ENCODE measurements at places on chromosomes 6 and 20.

- DNase-seq: no peak
Observed at GRCh38 chr6:108568551-108569305, 8.0 kb downstream of the FOXO3 start.

- DNase-seq: no peak
Observed at GRCh38 chr6:166686317-166686716, 59.3 kb upstream of the RPS6KA2 start.

DNA sequence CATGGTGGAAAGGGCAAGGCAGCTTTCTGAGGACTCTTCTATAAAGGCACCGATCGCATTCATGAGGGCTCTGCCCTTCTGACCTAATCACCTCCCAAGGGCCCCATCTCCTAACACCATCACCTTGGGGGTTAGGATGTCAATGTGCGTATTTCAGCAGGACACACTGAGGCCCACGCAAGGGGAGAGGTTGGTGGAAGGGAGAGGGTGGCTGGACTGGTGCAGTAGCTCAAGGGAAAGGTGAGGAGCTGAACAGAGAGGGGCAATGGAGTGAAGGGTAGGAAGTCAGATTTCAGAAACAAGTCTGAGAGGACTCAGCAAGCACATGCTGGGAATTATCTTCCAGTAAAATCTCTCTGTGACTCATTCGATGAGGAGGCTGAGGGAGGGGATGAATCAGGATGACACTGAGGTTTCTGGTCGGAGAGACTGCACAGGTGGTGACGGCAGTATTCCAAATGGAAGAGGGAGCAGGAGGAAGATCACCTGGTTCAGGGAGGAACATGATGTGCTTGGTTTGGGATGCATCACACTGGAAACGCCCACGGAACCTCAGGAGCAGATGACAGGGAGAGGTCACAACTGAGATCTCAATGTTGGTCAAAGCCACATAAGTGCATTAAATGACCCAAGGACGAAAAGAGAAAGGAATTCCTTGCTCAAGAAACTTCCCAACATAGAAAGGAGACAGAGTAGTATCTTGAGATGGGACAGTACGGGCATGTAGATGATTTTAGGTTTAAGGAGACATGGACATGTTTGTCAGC is 67.1 kb downstream of the TFAP2A start:
- DNase-seq: no peak

- no peak for DNase-seq
Observed at GRCh38 chr20:36465109-36466080, 75.9 kb upstream of the MYL9 start.

DNA sequence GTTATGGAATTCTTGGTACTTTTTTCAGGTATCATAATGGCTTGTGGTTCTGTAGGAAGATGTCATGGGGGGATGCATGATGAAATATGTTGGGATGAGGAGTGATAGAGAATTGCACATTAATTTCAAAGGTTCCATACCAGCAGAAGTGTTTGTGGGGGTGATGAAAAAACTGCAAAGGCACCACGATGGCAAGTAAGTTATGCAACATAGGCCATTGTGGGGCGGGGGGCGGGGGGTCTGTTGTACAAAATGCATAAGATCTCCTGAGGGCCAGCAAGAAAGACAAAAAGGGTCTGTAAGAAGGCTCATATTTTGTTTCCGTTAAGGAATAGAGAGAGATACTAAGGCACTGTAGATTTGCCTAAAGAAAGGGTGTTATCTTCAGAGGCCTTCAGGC is 26.2 kb downstream of the PLEKHG1 start:
- no peak for DNase-seq

DNA sequence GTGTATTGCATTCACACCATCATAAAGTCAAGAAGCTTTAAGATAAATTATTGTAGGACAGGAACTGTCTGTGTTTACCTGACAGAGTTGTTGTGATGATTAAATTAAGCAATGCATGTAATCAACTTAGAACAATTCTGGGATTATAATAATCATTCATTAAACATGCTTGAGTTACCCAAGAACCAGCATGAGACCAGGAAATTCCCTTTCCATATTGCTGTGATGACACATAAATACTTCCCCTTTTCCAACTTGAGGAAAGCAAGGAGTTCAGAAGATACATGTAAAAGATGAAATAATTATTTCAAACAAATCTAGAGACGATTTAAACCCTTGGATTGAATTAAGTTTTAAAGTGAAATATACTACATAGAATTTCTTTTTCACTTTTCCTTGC is 404.4 kb downstream of the GJA1 start:
- DNase-seq: no peak

DNA sequence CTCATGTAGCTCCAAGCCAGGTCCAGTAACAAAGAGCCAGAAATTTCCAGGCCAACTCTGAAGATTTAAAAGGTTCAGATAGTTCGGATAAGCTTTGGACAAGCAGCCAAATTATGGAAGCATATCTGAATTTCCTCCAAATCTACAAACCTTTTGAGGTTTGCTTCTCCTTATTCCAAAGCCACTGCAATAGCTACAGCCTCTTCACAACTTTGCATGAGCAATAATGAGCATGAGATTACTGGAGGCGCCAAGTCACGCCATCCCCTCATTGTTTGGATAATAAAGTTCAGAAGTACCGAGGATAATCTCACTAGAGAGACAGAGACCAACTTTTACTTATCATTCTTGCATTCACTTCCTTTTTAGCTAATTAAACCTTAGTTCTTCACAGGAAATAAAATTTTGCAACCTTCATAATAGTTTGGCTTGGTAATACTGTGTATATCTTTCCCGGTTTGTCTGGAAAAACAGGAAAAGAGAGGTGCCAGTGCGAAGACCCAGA is 329.6 kb upstream of the RSPO3 start:
- no peak for DNase-seq

GRCh38 chr6:26267083-26267589 is 97.9 kb upstream of the BTN3A2 start:
- no peak for DNase-seq

GRCh38 chr6:107600936-107601335 is 111.0 kb downstream of the SOBP start:
- DNase-seq: no peak

DNA sequence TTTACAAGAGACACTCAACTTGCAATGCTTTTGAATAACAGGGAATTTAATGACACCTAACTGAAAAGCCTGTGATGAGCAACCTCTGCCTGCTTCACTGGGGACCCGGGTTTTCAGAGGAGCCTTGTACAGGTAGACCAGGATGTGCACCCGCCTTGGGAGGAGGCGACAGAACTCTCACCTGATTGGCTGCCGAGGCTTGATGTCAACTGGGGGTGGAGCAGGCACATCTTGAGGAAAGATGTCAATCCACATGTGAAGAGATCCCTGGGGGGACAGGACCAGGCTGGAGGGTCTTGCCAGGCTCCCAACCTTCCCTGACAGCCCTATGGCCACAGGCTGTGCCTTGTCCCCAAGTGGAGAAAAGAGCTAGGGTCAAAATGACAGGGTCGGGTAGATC is 19.8 kb downstream of the ERGIC3 start:
- DNase-seq: no peak

GRCh38 chr6:72623808-72624207 is 1.9 kb downstream of the KCNQ5 start:
- DNase-seq: no peak

- DNase-seq: no peak
Observed at GRCh38 chr20:44176833-44177534, 10.0 kb downstream of the JPH2 start.

GRCh38 chr6:19444041-19444440 is 393.1 kb upstream of the ID4 start:
- no peak for DNase-seq

DNA sequence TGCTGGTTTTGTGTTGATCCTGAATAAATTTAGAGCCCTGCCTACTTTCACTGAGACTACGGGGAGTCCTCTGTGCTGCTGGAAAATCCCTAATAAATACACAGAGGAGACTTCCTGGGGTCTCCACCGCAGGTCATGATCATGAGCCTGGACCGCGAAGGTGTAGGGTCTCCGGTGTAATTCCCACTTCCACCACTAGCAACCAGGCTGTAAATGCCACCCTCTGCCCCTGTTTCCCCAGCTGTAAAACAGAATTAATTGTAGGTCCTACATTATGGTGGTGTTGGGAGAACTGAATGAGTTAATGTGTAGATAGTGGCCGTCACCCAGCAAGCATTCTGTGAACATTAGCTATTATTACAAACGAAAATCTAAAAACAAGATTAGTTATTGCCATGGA is 191.6 kb upstream of the THBS2 start:
- DNase-seq: no peak

DNA sequence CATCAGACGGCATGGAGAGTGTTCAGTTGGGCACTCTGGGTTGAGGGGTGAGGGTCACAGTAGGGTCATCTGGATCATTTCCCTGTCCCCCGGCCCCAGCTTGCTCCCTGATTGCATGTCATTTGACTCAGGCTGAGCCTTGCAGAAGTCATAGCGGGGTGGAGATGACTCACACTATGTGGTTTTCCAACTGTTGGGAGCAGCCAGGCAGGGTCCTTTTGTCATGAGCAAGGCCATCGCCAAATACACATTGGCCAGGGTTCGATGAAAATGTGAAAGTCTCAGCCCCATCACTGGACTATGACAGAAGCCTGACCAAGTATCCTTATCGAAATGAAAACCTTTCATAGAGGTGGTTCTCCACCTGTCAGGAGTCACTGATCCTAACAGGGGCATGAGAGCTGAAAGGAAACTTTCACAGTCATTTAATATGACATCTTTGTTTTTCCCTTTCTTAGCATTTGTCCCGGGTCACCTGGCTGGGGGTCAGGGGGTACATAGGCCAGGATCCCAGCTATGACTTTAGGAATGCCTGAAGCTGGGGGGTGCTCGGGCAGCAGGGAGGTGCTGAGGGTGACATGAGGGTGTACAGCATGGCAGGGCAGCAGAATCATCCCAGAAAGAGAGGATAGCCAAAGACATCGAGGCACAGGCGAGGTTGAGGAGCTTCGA is 70.2 kb upstream of the CD93 start:
- DNase-seq: no peak

Data from NCI-H1417 (cell line).